ENCODE measurements at places on chromosomes 11 and 22.

GRCh38 chr11:932435-932834 is 6.8 kb downstream of the AP2A2 start:
- no peak for DNase-seq

- peak; percentile 55 for DNase-seq
Measured at GRCh38 chr11:75350743-75351540, 519 bp downstream of the ARRB1 start.

DNA sequence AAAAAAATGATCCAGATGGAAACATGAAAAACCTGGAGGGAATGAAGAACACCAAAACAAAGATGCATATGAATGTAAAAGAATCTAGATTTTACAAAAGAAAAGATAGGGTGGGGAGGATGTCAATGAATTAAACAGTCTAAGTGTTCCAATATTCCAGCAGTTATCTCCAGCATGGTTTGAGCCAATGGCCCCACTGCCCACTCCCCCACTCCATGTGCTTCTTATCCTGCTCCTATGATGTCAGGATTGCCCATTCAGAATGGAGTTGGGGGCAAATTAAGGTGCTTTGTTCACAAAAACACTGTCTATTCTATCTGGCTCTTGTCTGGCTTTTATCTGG is 1.2 kb upstream of the OR52K1 start:
- DNase-seq: no peak

DNA sequence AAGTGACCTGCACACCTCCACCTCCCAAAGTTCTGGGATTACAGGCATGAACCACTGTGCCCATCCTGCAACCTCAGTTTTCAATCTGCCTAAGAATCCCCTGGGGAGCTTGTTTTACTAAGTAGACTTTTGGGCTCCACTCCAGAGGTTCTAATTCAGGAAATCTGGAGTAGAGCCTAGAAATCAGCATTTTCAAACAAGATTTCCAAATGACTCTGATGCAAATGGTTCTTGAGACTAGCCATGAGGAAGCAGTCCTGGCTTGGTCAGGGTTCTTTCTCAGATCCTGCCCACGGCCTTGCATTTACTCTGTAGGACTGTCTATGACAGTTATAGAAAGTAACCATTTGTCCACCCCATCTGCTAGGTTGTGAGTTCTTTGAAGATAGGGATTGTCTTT is 1.6 kb upstream of the KCNE3 start:
- no peak for DNase-seq

- peak; percentile 31 for DNase-seq
Measured at GRCh38 chr11:28488336-28488735, 380.1 kb downstream of the METTL15 start.

GRCh38 chr11:119713359-119714040 is 15.5 kb downstream of the NECTIN1 start:
- DNase-seq: peak; percentile 63

DNA sequence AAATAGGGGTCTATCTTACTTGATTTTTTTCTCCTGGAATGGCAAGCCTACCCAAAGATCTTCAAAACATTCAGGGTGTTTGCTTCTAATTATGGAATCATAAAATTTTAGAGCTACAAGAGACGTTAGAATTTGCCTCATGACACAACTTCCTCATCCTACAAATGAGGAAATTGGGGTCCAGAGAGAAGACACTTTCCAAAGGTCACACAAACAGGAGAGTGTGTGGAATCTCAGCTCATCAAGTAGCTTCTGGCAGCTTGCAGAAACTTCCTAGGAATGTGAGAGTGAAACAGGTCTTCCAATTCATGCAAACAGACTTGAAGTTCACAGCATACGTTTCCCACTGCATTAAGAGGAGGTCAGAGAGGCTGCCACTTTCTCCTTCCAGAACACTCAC is 976.0 kb downstream of the OPCML start:
- no peak for DNase-seq

DNA sequence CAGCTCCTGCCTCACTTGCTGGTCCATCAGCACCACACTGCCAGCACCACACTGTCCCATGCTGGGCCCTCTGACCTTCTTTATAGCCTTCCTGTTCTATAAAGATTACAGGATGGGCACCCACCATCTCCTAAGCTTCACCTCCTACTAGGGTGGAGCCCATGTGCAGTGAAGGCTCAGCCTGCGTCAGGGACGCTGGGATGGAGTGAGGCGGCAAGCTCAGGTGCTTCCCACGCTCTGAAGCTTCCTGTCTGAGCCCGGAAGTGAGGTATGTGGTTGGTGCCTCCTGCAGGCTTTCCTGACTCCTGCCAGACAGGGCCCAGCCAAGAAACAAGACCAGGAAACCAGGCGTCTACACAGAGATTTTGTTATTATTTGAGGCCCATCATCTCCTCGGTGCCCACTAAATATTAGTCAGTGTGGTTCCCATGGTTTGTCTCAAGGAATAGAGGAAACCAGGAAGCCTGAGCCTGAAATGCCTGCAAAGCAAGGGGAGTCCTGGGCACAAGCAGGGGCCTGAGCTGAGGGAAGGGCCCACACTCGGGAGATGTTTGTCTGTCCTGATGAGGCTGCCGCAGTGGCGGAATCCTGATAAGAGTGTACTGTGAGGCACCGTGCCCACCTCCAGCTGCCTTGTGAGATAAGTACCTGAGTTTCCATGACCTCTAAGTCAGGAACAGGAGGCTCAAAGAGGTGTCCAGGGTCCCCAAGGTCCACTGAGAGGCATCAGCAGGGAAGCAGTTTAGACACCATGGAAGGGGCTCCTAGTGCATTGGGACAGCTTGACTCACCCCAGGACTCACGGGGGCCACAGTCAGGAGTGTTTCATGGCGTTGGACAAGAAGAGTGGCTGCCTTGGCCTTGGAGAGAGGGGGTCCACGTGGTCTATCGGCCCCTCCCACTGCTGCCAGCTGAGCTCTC is 22.0 kb downstream of the RSPH14 start:
- DNase-seq: no peak

DNA sequence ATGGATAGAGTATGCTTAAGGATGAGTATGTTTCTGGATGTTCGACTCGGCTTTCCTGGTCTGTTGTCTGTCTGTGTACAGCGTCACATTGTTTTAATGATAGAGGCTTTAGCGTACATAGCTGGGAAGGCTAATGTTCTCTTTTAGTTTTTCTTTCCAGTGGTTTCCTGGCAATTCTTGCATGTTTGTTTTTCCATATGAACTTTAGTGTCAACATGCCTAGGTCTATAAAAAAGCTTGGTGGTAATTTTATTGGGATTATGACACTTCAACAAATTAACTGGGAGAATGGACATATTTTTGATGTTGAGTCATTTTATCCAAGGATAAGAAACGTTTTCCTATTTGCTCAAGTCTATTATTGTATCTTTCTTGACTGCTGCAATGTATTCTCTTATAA is 17.6 kb downstream of the F2 start:
- no peak for DNase-seq

- peak; percentile 27 for DNase-seq
Measured at GRCh38 chr11:9529334-9529650, 44.2 kb upstream of the WEE1 start.

GRCh38 chr11:123956752-123957151 is 13.1 kb upstream of the OR6T1 start:
- DNase-seq: no peak

GRCh38 chr11:96001037-96001436 is 77.1 kb upstream of the MTMR2 start:
- DNase-seq: no peak

DNA sequence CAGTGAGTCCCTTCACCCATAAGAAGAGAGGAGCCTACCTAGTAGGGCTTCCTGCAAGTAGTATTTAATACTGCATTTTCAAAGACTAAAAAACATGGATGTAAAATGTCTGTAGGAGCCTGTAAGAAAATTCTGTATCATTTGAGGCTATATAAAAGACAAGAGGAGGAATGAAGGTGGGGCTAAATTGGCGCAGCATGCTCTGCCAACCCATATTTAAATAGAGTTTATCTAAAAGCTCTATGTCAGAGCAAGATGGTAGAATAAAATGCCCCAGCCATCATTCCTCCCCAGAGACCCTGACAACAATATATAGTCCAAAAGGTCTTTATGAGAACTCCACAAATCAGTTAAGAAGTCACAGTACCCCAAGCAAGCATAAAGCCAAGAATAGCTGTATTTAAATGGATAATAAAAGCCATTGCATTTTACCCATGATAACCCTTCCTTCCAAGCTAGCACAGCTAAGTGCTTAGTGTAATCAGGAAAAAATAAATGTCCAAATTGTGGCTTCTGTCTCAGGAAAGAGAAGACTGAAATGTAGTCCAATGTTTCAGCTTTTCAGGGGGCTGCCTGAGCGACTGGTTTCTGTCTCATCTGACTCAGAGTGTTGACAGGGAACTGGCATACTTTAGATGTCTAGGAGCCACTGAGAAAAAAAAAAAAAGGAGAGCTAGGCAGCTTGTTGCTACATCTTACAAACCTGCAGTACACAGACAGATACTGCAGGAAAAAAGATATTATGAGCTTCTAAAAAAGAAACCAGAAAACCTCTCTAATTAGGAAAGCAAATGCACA is 258.6 kb downstream of the METTL15 start:
- no peak for DNase-seq

GRCh38 chr11:61687420-61687819 is 7.2 kb downstream of the DAGLA start:
- DNase-seq: no peak

- DNase-seq: no peak
Measured at GRCh38 chr11:121672630-121673487, 220.1 kb upstream of the SORL1-AS1 start.

- DNase-seq: no peak
Measured at GRCh38 chr22:45742866-45743450, 71.3 kb downstream of the ATXN10 start.

- no peak for DNase-seq
Measured at GRCh38 chr11:12001186-12001585, 7.2 kb downstream of the DKK3 start.

DNA sequence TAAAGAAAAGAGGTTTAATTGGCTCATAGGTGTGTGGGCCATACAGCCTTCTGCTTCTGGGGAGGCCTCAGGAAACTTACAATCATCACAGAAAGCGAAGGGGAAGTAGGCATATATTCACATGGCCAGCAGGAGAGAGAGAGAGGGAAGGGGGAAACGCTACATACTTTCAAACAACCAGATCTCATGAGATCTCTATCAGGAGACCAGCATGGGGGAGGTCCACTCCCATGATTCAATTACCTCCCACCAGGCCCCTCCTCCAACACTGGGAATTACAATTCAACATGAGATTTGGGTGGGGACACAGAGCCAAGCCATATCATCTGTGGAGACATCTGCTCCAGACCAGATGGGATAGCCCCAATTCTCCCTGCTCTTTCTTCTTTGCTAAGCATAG is 866.0 kb downstream of the BRD1 start:
- no peak for DNase-seq

- DNase-seq: no peak
Measured at GRCh38 chr11:61690706-61691379, 10.7 kb downstream of the DAGLA start.

GRCh38 chr11:116826751-116827431 is 2.8 kb upstream of the APOC3 start:
- DNase-seq: no peak

GRCh38 chr11:69313992-69314391 is 20.0 kb downstream of the MYEOV start:
- no peak for DNase-seq

GRCh38 chr11:118092907-118093571 is 6.3 kb upstream of the SMIM35 start:
- DNase-seq: no peak

DNA sequence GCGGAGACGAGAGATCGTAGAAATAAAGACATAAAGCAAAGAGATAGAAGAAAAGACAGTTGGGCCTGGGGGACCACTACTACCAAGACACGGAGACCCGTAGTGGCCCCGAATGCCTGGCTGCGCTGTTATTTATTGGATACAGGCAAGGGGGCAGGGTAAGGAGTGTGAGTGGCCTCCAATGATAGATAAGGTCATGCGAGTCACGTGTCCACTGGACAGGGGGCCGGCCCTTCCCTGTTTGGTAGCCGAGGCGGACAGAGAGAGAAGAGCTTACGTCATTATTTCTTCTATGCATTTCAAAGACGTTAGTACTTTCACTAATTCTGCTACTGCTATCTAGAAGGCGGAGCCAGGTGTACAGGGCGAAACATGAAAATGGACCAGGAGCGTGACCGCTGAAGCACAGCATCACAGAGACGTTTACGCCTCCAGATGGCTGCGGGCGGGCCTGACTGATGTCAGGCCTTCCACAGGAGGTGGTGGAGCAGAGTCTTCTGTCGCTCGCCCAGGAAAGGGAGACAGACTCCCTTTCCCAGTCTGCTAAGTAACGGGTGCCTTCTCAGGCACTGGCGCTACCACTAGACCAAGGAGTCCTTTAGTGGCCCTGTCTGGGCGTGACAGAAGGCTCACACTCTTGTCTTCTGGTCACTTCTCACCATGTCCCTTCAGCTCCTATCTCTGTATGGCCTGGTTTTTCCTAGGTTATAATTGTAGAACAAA is 24.8 kb downstream of the PPP6R2 start:
- DNase-seq: no peak

DNA sequence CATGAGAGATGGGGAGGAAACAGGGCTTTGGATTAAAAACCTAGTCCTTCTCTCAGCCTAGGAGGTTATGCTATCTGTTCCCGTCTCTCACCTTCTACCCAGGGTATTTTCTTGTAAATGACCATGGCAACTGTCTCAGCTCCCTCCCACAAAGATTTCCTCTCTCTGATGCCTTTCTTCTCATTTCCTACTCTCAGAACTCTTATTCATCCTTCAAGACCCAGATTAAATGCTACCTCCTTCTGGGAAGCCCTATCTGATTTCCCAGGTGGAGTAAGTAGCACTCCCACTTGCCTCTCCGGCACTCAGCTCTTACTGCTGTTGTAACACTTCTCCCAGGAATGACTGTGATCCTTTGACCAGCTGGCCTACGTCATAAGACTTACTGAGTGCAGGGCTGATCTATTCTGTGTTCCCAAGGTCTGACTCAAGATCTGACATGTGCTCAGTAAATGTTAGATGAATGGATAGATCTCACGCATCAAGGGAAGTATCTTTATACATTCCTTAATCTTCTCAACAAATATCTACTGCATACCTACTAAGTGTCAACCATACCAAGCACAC is 175.0 kb downstream of the TENM4 start:
- peak; percentile 28 for DNase-seq

- DNase-seq: no peak
Measured at GRCh38 chr11:111512296-111513239, at the start of gene BTG4. TSS of gene BTG4 (minus strand) at chr11:111512386. CDS start at chr11:111498776, 13,610 bp downstream.

- DNase-seq: no peak
Measured at GRCh38 chr22:25572708-25573171, 8.3 kb downstream of the GRK3 start.

DNA sequence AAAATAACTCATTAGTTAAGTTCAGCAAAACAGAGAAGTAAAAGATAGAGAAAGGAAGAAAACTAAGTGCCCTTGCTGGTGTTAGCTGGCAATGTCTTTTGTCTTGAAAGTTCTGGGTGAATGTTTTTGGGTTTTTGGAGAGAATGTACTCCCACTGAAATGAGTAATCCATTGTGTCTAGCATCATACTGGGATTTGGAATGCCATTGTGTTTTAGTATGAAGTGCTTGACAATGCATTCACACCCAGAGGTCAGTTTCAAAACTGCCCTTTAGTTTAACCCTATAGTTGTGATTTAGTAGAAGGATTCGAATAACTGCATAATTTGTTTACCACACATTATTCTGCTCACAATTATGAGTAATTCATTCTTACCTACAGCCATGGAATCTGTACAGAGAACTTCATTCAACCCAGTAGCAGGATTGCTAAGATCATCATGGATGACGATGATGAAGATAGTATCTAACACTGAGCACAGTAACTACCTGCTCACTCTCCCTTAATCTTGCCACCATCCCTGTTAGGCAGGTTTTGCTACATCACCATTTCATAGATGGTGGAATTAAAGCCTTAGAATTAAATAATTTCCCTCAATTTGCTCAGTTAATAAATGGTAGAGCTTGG is 33.9 kb downstream of the MAML2 start:
- no peak for DNase-seq

GRCh38 chr22:20114506-20115475 is 1.1 kb upstream of the RANBP1 start:
- no peak for DNase-seq
